ENCODE measurements at places on chromosomes 2 and 18.

- DNase-seq: no peak
Observed at GRCh38 chr2:177296040-177296439, 31.5 kb upstream of the NFE2L2 start.

DNA sequence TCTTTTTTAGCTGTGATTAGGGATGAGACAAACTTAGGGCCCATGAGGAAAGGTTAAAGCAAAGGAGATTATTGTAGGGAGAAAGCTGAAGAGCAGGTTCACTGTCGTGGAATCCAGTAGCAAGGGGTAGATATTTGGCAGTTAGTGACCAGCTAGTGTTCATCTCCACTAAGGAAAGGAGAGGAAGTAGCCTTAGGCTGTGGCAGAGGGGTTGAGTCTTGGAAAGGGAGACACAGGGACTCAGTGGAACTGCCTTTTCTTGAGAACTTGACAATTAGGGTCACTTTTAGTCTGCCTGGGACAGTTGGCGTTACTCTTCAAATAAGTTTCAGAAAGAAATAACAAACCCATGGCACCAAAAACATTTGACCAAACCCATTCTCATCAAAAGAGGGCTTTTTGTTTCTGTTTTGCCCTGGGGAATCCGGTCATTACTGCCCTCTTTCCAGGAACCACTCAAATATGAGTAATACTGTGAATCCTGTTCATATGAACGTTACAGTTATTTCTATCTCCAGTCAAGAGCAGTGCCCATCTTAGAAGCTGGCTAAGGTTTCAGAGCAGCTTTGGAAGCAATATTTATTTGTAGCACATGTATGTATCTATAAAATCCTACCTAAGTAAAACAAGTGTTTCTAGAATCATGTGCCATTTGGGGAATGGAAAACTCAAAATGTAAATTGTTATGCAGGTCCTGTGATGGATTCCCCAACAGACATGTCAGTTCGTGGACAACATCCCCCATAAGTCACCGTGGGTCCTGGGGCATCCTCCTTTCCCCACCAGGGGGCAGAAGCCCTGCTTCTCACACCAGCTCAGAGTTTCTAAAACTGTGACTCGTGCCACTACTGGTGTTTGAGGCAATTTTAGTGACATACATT, 77.3 kb upstream of the PHLPP1 start:
- DNase-seq: peak; percentile 7

DNA sequence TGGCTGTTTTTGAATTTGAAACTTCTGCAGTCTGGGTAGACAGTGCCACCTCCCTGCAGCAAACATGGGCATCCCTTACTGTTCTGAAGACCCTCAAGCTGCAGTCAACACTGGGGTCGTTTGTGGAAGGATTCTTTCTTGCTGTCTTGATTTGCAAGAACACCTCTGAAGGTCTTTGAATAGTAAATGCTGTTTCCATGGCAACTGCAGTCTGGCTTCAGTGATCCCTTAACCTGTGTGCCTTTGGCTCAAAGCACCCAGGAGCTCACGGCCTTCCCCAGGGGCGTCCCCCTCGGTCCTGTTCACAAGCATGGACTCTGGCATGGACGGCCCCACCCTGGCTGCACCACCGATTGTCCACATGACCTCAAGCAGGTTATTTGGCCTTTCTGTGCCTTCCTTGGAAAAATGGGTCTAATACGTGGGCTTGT, 38.3 kb downstream of the LRRFIP1 start:
- DNase-seq: no peak

DNA sequence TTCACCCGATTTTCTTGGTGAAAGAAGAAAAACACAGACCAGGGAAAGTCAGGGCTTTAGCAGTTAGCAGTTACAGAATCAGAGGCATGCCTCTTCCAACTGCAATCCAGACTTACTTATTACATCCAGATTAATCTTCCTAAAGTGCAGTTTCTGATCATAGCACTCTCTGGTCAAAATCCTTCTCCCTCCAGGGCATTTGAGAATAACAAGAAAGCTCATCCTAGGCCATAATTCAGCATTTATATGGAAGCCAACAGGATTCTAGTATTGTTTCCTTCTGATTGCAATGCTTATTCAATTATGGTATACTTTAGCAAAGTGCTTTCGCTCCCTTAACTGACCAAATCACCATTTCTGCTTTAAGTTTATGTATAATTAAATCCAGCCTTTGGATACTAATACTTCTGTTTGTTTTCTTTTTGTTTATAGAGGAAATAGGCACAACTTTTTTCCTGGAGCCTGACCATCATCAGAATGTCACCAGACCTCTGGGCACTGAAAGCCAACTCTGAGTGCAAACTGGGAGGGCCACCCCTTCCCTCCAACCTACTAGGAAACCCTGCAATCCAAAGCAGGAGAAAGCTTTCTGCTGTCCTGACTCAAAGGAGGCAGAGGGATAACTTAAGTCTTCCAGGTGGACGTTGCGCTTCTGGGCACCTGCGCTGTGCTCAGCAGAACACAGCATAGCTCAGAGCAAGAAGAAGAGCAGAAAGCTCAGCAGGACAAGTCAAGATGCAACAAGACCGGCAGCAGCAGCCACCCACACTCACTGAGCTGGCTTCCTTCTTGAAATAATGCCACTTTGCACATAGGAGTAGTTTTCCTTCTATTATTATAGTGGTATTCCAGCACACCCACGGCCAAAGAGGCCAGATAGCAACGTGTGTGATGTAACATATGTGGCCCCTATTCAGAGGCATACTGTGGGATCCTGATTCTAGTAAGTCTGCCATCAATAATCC, 99.3 kb downstream of the STK39 start:
- no peak for DNase-seq

DNA sequence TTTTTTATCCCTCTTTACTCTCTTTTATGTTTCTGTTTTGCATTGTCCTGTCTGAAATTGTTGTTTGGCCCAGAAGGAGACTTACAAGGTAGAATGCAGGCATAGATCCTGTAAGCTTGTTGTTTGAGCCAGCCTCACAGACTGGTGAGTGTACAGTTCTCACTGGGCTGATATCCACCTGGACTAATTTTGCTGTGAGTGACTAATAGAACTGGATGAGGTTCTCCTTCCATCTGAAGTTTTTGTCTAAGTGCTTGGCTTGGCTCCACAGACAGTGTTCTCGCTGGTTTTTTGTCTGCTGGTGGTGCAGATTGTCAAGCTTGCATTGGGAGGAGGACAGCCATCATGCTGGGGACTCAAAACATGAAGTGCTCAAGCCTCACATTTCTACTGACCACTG, 495.7 kb downstream of the TSN start:
- no peak for DNase-seq

GRCh38 chr18:54607213-54608027, 16.4 kb downstream of the DYNAP start:
- DNase-seq: no peak

All from activated T-helper 1 cell treated with Interleukin-2 at 50 U/mL for 16 hours (primary cell).